ENCODE measurements at places on chromosomes 4 and X.

DNA sequence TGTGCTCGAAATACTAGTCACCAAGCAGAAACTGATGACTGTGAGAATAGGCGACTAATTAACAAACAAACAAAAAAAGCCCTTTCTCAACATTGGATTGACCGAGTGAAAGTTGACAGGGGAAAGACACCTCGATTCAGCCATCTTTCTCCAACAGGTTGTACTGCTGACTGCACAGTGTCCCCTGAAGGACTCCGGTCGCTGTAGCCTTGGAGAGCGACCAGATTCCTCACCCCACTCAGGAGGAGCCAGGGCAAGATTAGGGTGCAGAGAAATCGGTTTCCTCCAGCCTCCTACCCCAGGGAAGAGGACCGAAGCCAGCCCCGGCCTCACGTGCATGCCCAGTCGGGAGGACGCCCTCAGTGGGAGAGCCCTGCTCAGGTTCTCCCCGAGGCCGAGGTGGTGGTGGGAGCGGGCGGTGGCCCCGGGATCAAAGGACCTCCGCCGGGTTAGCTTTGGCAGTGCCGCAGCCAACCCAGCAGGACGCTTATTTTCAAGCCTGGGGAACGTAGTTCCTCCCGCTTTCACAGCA, 1.1 kb upstream of the RAP1GDS1 start:
- no peak for DNase-seq

- DNase-seq: no peak
These were observed 136.7 kb upstream of the RPL34 start for GRCh38 chr4:108483650-108484049.

- peak; percentile 54 for DNase-seq
These were observed 9.4 kb downstream of the UVSSA start for GRCh38 chr4:1356181-1356998.

- no peak for DNase-seq
These were observed 73.5 kb upstream of the CAMK2D start for GRCh38 chr4:113835005-113835404.

- DNase-seq: no peak
These were observed 81.5 kb downstream of the FTHL17 start for GRCh38 chrX:30990361-30990760.

GRCh38 chr4:172109466-172109865, 296.3 kb downstream of the GALNTL6 start:
- no peak for DNase-seq

GRCh38 chr4:3231471-3231870, 17.5 kb upstream of the MSANTD1 start:
- DNase-seq: peak; percentile 31
